ENCODE measurements at places on chromosomes 6 and 20.

GRCh38 chr6:143112084-143112768, 51.5 kb downstream of the AIG1 start:
- no peak for DNase-seq

DNA sequence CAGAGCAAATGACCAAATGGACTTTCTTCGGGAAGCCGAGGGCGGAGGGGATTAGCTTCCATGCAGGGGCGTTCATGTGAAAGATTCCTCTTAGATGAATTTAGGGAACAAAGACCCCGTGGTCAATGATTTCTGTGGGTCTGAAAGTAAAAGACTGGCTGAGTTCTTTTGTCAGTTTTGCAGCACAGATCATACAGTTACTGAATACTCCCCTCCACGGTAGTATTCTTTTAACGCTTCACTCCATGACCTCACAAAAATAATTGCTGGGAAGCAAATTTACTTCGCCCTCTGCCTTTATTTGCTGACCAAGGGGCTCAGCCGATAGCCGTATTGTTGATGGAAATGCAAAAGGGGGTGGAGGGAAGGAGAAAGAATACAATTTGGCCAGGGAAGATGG, 86.0 kb upstream of the SALL4 start:
- DNase-seq: no peak

DNA sequence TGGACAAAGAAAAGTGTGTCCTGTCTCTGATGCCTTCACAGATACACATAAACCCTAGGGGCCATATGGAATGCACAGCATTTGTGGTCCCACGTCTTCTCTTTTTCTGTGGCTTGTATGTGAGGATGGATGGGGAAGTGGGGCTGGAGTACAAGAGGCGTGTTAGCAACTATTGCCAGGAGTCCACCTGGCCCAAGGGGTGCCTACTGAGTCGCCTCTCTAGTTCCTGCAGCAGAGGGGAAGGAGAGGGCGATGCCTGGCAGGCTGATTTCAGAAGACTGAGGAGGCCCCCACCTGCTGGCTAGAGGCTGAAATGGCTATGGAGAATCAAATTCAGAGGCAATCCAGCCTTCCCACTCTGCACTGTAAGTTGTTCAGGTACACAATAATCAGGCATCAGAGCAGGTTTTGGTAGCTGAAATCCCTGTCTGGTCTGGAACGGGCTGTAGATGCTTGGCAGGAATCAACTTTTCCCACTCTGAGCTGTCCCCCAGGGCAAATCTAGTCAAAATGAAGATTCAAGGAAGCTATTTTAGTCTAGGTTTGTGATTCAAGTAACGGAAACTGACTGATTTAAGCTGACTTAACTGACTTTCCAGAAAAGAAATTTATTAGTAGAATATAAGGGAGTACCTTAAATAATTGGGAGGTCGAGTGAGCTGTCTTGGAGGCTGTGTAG, 14.9 kb upstream of the PPARD start:
- no peak for DNase-seq

- no peak for DNase-seq
Measured at GRCh38 chr6:35498422-35499067, 1.7 kb upstream of the TEAD3 start.

- DNase-seq: no peak
Measured at GRCh38 chr6:129661536-129662405, 48.2 kb downstream of the ARHGAP18 start.

GRCh38 chr6:163449076-163449475, 34.6 kb downstream of the QKI start:
- no peak for DNase-seq

DNA sequence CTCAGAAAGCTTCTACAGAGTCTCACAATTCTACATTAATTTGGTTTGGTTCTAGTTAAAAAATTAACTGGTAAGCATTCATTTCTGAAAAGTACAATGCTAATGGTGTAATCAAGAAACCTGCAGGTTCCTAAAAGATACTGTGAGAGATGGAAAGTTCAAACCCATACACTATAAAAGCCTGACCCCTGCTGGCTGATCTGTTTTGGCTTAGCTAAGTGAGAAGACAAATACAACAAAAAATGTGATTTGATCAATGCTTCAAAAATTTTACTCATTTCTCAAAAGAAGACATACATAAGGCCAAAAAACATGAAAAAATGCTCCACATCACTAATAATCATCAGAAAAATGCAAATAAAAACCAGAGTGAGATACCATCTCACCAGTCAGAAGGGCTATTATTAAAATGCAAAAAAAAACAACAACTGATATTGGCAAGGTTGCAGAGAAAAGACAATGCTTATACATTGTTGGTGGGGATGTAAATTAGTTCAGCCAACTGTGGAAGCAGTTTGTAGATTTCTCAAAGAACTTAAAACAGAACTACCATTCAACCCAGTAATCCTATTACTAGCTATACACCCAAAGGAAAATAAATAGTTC, 102.8 kb downstream of the MOXD1 start:
- peak; percentile 39 for DNase-seq

DNA sequence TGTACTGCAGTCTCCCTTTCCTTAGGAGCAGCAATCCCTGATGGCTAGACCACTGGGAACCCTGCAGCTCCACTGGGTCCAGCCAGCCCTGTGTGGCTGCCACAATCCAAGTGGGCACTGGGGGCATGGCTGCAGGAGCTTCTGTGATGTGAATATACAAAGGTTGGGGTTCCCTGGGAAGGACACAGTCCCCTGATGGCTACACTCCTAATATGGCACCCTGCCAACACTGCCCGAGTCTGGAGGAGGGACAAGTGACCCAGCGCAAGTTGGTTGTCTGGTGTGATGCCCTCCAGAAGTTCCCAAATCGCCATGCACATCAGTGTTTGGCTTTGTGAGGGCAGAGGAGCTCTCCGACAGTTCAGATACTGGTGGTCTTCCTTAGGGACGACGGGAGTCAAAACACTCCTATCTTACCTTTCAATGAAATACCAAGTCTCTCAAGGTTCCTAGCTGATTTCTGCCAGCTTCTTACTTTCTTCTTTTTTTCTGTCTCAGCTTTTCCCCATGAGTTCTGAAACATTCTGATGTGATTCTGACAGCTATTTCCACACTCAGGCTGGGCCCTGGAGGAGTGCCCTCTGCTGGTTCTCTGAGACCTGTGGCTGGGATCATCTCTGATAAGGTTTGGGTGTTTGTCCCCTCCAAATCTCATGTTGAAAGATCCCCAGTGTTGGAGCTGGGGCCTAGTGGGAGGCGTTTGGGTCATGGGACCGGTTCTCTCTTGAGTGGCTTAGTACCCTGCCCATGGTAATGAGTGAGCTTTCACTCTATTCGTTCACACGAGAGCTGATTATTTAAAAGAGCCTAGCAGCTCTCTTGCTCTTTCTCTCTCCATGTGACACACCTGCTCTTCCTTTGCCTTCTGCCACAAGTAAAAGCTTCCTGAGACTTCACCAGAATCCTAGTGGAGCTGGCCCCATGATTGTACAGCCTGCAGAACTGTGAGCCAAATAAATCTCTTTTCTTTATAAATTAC, 15.5 kb upstream of the ZFP57 start:
- DNase-seq: no peak

GRCh38 chr6:33850296-33850695, 46.5 kb upstream of the MLN start:
- no peak for DNase-seq

DNA sequence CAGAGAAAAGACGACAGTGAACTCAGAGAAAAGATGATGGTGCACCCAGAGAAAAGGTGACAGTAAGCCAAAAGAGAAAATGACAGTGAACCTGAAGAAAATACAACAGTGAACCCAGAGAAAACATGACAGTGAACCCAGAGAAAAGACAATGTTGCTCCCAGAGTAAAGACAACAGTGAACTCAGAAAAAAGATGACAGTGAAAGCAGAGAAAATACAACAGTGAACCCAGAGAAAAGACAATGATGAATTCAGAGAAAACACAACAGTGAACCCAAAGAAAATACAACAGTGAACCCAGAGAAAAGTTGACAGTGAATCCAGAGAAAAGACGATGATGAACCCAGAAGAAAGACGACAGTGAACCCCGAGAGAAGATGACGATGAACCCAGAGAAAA, 140.5 kb upstream of the MAP3K4 start:
- DNase-seq: no peak

DNA sequence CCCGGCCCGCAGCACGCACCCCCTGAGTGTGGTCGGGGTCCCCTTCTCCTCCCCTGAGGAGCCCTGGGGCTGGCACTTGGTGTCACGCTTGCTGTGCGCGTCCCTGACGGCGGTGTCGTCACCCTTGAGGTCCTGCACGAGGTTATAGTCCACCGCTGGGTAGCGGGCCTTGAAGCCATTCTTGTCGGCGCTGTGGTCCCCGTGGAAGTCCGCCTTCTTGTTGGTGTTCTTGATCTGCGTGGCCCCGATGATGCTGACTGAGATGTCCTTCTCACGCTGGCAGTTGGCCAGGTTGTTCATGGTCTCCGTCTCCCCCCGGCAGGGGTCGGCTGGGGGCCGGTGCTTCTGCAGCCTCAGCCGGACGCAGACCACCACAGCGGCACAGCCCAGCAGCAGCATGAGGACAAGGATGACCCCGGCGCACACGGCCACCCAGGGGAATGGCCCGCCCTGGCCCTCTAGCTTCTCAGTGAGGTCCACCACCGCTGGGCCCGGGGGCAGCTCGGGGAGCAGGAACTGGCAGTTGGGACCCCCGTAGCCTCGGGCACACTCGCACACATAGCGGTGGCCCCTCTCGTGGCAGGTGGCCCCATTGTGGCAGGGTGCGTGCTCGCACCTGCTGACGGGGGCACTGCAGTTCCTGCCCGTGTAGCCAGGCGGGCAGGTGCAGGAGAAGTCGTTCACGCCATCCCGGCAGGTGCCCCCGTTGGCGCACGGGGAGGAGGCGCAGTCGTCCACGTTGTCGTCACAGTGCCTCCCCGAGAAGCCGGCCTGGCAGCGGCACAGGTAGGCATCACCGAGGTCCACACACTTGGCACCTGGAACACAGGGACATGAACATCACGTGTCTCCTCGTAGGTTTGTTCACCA, 7.4 kb downstream of the DLL1 start:
- no peak for DNase-seq

DNA sequence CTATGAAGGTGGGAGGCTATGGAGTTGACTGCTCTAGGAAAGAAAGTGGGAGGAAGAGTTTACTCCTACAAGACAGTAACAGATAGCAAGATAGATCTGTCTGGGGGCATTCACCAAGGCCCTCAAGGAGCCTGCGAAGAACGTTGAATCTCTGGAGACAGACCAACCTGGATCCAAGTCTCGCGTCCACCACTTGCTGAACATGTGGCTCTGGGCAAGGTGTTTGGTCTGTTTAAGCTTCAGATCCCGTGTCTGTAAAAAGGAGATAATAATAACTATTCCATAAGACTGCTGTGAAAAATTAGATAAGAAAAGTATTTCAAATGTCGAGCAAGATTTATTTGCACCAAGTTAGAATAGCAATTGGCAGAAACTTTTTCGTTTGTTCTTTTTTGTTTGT, 8.1 kb upstream of the EEF1A1 start:
- DNase-seq: no peak

DNA sequence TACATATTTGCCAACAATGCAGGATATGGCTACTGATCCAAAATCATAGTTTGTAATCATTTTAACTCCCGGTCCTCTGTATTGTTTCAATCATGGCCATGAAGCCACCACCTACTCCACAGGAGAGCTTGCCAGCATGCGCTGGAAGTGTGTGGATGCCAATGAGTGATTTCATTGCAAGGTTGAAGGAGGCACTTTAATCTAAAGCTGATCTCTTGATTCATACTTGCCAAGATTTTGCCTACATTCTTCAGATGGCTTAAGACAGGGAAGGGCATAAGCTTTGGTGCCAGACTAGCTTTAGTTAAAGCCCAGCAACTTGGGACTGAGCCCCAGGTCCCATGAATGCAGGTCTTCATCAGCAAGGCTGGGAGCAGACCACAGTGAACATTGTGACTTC, 58.8 kb downstream of the TPD52L1 start:
- no peak for DNase-seq

DNA sequence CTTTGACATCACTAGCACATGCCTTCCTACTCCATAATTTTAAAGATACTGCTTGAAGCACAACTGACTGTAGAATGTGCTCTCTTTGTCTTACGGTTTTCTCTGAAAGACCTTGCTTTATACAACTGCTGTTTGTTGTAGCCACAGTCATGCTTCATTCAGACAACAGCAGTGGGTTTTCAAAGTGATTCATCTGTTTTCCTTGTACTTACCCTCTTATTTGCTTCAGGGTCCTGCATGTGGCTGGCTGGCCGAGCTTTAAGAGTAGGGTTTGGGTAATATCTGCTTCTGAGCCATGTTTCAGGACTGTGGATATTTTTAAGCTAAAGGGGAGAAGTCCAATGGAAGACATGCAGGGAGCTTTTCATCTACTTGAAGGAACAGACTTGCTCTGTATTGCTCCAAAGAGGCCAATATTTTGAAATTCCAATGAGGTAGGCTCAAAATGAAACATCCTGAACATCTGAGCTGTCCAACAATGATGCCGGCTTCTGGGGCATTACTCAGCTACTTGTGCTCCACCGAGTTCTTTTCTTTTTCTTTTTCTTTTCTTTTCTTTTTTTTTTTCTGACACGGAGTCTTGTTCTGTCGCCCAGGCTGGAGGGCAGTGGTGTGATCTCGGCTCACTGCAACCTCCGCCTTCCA, 160.2 kb upstream of the SGK1 start:
- DNase-seq: peak; percentile 46

GRCh38 chr6:39793516-39793915, 1.3 kb downstream of the DAAM2 start:
- DNase-seq: no peak

DNA sequence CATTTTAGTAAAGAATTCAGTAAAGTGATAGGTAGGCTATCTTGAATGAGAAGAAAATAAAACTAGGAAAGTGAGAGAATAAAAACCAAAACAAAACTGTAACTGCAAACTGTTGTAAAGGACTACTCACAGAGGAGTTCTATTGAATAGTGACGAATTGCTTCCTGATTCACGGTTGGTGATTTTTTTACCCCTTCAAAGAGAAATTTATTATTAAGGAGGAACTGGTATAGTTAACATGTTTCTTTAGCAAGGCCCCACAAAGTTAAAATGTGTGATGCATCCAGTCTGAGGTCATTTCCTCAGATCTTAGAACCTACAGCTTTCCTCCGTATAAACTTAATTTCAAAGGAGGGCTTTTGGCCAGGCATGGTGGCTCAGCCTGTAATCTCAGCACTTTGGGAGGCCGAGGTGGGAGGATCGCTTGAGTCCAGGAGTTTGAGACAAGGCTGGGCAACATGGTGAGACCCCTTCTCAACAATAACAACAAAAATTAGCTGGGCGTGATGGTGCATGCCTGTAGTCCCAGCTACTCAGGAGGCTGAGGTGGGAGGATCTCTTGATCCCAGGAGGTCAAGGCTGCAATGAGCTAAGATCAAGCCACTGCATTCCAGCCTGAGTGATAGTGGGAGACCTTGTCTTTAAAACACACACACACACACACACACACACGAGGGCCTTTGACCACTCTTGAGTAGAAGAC, 8.3 kb downstream of the PRDM1 start:
- DNase-seq: no peak

DNA sequence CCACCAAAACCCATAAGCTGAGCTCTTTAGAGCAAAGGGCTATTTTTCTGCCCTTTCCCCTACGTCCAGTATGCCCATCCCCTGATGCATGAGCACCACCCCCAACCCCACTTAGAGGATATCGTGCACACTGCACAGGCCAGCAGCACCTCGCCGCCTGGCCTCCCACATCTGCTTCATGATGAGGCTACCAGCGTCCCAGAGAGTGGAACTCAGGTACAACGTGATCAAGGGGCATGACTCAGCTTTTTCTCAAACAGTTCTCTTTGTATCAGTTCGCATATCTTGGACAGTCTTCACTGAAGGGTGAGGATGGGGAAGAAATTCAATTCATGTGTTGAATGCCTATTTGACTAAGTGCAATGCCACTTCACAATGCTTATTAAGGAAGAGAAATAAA, 81.9 kb upstream of the QKI start:
- no peak for DNase-seq
